Cortex of kidney (tissue), 1 donor: ENCODE measurements at places on chromosomes 2 and 18.

DNA sequence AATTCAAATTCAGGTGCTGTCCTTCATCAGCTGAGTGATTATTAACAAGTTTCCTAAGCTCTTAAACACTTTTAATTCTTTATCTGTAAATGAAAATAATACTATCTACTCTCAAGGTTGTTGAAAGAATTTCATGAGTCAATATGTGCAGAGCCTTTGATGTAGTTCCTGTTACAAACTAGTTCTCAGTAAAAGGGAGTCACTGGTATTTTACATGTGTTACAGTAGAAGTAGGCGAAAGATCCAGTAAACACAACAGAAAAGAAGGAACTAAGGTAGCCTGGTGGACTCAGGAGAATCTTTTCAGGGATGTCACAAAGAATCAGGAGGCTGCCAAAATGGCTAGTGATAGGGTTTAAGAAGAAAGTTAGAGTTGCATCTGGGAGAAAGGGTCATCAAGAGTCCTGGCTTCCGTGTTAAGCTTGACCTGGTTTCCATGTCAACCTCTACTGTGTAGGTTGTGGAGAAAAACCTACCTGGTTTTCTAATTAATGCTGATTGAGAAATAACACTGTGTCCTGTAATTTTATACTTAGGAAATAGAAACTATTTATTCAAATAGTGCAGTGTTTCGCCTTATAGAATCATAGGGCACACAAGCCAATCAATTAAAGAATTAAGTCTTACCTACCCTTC is 58.3 kb upstream of the TRIB2 start:
- DNase-seq = no peak

DNA sequence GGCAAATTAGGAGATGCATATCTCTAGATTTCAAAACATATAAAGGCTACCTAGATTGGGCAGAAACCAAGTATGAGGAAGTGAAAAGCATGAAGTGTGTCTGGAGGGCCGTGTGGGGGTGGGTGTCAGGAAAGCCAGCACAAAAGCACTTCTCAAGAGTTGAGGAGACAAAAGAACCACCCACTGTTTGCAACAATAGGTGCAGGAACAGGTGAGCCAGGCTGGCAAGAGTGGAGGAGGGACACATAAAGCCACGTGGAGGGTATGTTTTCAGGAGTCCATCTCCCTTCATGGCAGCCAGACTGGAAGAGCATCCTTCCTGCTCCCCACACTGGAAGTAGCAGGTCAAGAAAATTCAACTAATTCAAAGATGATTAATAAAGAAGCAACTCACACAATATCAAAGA is 96.4 kb downstream of the CERS6 start:
- DNase-seq = no peak

GRCh38 chr18:13267431-13267873 is 48.9 kb downstream of the LDLRAD4 start:
- DNase-seq = no peak

DNA sequence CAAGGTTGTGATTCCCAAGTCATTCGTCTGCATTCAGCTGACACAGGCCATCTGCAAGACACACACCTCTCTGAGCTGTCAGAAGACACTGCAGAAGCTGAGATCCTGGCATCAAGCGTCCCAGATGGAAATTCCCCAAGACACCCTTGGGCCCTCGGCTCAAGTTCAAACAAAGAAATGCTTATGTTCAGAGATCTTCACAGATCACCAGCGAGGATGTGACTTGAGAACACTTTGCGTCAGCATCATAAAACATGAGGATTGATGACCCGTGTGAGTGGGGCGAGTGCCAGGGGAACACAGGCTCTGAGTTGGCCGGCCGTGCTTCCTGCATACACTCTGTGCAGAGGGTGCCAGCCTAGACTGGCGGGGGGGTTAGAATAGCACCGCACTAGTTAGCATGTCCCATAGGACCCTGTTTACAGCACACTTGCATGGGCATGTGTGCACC is 36.8 kb downstream of the KCNIP3 start:
- DNase-seq = no peak

- no peak for DNase-seq
Observed at GRCh38 chr2:58634653-58635370, 393.7 kb upstream of the FANCL start.

DNA sequence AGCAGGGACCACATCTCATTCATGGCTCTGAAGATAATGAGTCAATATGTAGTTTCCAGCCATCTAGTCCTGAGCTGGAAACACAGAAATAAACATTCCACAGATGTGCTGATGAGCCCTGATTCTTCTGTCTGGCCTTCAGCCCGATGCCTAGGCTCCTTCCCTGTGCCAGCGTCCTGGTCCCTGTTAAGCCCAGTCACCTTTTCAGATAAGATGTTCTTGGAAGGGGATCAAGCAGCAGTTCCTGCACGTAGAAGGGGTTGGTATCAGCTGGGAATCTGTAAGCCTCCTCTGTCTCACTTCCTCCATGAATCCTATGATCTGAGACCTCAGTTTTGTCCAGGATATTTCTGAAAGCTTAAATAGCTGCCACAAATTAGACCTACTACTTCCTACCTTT is 149.3 kb downstream of the TTC32 start:
- no peak for DNase-seq

DNA sequence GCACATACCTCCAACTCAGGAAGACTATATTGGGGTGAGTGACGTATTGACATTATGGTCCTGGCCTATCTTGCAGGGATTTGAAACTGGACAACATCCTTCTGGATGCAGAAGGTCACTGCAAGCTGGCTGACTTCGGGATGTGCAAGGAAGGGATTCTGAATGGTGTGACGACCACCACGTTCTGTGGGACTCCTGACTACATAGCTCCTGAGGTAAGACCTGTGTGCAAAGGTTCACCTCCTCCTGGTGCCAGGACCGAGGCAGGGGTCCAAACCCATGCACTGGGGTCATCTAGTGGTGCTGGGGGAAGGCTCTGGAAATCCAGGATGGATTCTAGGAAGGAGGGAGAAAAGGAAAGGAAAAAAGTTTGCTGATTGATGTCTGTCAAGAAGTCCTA is 152.2 kb upstream of the EPAS1 start:
- DNase-seq = no peak
